Nucleus accumbens (tissue), 56 donors: ENCODE measurements at places on chromosomes 5 and 9.
A peak's percentile ranks its signal among the peaks of the same experiment; 100 is the strongest.

GRCh38 chr5:125812651-125813050, 610.6 kb upstream of the GRAMD2B start:
- DNase-seq, result no peak

GRCh38 chr9:121627427-121627826, 24.0 kb upstream of the DAB2IP start:
- DNase-seq, result no peak

DNA sequence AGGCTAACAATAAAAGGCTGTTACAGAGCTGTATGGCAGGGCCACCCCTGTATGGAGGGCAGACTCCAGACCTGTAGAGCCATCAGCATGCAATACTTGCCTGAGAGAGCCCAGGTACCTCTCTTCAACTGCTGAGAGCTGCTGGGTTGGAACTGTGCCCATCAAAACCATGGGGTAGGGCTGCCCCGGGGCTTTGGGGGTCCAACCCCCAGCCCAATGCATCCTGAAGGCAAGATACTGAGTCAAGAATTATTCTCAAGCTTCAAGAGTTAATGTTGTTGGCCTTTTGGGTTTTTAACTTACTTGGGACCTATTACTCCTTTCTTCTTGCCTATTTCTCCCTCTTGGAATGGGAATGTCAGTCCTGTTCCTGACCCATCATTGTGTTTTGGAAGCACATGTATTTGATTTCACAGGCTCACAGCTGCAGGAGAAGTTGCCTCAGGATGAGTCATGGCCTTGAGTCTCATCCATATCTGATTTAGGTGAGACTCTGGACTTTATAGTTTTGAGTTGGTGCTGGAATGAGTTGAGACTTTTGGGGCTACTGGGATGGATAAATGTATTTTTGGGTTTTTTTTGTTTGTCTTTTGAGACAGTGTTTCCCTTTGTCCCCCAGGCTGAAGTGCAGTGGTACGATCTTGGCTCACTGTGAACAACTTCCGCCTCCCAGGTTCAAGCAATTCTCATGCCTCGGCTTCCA, 21.0 kb upstream of the CDK7 start:
- no peak for DNase-seq

DNA sequence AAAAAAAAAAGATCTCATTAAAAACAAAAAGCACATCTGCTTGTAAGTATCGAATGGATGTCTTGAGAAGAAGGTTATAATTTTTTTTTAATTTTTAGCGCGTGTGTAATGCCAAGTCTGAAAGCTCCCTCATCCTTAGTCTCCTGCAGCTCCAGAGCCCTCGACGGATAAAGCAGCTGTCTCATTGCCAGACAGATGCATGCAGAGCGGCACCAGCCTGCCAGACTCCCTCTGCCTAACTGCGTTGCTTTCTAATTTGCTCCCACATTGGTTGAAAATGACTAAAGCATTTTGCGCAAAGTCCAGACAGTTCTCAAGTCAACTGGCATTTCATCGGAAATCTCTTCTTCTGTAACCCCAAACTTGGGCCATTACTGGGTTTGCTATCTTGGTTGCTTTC, 29.4 kb downstream of the OLFM1 start:
- DNase-seq, result no peak

- DNase-seq, result no peak
Observed at GRCh38 chr9:114069476-114070187, 8.5 kb downstream of the AMBP start.

GRCh38 chr5:146799231-146799630, 79.3 kb downstream of the PPP2R2B start:
- DNase-seq, result no peak

DNA sequence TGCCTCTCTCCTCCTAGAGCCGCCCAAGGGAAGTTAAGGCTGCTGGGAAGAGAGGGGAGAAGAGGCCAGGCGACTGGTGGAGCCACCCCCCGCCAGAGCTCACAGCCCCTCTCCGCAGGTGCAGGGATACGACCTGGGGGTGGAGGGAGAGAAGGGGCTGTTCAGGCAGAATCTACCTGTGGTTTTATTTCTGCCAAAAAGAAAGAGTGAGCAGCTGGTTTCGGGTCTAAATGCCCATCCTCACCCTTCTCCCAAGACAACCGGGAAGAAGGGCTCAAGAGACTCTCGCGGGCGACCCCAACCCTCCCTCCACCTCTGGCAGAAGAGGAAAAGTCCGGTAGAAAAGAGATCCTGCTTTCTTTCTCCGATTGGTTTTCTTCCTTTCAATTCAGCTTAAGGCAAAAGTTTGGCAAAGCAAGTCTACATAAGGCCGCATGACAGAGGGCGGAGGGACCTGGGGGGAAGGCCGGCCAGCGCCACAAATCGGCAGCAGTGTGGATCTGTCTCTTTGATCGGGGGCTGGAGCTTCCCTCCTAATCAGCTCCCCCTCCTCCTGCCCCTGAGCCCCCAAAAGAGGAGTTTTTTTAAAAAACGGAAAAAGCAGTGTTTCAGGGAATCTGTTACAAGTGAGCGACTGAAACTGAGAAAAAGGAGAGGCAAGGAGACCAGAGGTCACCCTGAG, 16.3 kb downstream of the FAM78A start:
- DNase-seq, result no peak

- no peak for DNase-seq
Observed at GRCh38 chr5:154860765-154861164, 2.3 kb downstream of the CNOT8 start.

DNA sequence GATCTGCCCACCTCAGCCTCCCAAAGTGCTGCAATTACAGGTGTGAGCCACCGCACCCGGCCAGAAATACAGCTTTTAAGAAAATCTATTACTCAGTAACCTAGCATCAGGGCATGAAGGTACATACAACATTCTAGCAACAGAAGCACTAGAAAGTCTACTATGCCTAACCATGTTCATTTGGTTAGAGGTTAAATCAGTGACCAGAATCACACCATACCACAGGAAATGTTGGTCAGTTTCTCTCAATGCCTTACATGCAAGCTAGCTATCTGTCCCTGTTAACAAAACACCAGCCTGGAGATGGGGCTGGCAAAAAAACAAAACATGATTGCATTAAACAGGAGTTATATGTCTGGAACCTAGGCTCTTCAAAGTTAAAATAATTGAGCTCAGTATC, 104.1 kb downstream of the STRBP start:
- no peak for DNase-seq

DNA sequence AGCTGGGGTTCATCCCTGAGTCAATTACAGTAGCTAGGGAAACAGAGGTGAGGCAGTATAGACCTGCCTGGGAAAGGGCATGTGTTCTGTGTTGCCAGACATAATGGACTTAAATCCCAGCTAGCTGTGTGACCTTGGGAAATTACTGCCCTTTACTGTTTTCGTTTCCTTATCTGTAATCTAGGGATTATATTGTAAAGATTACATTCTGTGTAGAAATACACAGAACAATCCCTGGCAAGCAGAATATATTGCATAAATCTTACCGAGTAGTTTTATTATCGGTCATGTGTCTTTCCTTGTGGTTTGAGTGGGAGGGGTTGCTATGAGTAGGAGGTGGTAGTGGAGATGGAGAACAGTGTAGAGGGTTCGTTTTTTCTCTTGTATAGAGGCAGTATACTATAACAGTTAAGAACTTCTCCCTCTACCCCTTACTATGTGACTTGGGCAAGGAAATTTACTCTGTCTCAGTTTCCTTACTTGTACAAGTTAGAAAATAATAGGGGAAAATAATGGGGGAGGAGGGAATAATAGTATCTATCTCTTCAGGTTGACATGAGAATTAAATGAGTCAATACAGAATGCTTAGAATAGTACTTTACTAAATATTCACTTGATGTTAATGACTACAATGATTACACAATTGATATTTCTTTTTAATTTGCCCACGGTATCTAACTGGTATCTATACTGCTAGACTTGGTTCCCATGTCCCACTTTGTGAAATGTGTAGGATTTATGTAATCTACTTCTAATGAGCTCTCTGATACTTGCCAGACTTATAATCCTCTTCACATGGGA, 7.1 kb upstream of the DMXL1 start:
- DNase-seq, result no peak

DNA sequence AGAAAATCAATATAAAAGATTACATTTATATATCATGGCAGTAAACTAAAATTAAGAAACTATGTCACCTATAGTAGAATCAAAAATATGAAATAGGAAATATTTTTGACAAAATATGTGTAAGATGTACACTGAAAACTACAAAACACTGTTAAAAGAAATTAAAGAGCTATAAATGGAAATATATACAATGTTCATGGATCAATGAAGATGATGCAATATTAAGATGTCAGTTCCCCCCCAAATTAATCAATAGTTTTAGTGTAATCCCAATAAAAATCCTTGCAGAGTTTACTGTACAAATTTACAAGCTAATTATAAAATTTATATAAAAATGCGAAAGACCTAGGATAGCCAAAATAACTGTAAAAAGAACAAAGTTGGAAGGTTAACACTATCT, 173.0 kb upstream of the ADRA1B start:
- DNase-seq, result no peak

GRCh38 chr5:108461628-108462367, 79.9 kb upstream of the FBXL17 start:
- DNase-seq, result no peak

DNA sequence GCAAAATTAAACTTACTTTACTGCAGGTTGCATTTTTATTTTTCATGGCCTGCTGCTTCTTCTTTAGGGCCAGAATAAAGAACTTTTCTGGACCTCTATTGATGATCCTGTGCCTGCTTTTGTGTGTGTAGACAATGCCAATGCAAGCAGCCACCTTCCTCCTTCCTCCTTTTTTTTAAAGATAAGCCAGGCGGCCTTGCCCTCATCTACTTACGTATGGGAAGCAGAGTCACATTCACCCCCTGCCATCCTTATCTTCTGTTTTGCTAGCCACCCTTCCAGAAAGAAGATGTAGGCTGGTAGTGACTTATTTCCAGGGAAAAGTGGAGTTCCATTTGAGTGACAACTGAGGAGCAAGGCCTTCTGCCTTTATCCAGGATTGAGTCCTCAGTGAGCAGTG, 122.9 kb downstream of the KDM4C start:
- DNase-seq, result no peak

- DNase-seq, result no peak
Observed at GRCh38 chr5:150142959-150143349, 12.7 kb downstream of the PDGFRB start.

DNA sequence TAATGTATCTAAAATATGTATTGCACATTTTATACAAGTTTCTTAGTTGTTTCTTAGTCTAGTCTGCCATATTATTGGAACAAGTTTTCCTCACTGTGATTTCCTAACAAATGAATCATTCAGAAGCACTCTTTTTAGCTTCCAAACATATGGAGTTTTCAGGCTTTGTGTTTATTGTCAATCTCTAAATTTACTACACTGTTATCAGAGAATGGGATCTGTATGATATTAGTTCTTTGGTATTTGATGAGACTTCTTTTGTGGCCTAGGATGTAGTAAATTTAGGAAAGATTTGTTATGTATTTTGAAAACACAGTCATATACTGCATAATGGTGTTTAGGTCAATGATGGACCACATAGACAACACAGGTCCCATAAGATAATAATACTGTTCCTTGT, 25.7 kb downstream of the SREK1IP1 start:
- no peak for DNase-seq

GRCh38 chr9:115649991-115650472, 503.6 kb upstream of the PAPPA start:
- peak; percentile 26 for DNase-seq

- no peak for DNase-seq
Observed at GRCh38 chr9:91269907-91270491, 91.7 kb downstream of the AUH start.

- DNase-seq, result no peak
Observed at GRCh38 chr5:59095480-59095879, 512.6 kb downstream of the RAB3C start.

GRCh38 chr5:139611703-139612584, 36.2 kb upstream of the CXXC5 start:
- no peak for DNase-seq

DNA sequence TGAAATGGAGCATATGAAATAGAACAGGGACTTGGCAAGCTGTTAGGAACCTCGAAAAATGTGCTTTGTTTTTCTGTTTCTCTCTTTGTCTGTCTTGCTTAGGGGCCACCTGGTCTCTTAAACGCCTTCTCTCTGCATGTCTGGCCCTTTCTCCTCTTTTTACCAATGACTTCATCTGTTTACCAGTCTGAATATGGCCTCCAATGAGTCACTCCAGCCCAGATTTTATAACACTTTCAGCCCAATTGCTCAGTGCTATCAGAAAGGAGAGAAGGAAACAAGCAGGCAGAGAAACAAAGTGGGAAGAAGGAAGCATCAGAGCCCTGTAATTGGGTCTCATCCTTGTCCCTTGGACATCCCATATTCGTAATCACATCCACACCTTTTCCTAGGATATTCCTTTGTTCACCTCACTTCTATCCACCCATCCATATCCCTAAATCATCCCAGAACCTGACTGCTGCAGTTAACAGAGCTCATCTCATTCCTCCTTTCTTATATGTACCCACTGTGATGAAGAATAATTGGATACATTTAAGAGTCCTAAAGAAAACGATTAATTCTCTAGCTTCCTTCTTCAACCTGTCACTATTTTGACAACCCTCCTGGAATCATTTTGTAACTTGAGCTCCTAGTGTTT, 151.8 kb upstream of the GPR151 start:
- DNase-seq, result no peak

DNA sequence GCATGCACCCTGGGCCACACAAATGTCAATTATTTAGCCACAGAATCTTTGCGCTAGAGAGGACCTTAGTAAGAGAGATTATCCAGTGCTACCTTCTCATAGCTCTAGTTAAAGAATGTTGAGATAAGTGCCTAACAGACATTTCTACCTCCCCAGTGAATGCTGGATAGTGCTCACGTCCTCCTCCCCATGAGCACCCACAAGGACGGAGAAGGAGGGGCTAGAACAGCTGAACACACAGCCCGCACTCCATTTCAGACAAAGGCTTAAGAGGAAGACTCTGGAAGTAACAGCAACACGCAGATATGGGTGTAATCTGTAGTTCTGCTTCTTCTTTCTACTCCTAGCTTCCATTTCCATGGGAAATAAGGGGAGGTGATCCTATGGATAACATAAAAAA, 120.5 kb downstream of the FEM1C start:
- no peak for DNase-seq

DNA sequence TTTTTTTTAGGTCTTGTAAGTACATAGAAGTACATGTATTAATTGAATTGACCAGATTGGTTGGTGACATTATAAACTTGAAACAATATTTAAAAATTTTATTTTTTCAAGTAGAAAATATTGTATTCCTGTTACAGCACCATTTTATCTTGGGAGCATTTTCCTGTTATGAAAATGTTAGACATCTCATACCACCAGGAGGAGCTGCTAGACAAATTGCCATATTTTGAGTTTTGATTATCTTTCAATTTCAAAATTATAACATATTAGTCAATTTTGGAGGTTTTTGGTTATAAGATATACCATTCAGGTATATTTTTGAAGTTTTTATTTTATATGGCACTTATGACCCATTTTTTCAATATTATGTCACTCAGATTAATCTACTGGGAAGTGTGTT, 84.4 kb downstream of the CNTLN start:
- DNase-seq, result no peak
